ENCODE measurements at places on chromosomes 1 and 21. TPM values are rescaled to one million over a fixed set of nuclear protein-coding genes. Genes with fewer than 3 reads are reported as not detected.

Gene LDLRAD1
- 0.51 TPM for polyA plus RNA-seq

Gene HIVEP3
- 2.6 TPM for polyA plus RNA-seq

Gene TMCO2
- polyA plus RNA-seq, result not detected

Gene RAVER2
- polyA plus RNA-seq, result 41.7 TPM

GRCh38 chr1:248850124-248850523 lies 8.8 kb downstream of the ZNF692 start:
- no peak for DNase-seq

DNA sequence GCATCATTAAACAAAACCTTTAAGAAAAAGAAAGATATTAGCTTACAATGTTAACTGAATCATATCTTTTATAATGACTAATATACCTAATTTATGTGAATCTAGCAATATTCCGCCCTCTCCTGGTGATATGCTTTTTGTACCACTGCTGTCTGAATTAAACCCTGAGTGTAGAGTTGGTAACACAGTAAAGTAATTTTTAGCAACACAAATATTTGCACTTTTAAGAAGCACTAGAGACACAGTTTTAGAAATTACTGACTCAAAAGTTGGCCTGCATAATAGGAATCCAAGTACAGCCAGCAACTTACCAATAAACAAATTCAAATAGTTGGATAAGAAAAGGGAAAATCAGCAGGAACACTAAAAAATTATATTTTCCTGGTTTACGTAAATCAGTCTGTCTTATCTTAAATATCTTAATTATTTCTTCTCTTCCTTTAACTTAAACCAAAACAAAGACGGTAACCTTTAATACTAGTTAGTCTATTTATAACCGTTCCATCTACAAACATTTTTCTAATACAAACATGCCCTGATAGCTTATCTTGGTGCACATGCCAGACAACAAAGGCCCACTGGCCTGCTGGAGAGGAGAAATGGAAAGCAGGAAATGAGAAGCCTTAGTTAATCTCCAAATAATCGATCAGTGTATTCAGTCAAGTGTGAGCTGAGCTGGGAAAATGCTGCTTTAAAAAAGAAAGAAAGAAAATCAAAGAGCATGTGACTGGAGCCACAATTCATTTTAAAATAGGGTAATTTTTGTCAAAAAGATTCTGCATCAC lies 246.0 kb downstream of the RERE start:
- peak; percentile 41 for DNase-seq

DNA sequence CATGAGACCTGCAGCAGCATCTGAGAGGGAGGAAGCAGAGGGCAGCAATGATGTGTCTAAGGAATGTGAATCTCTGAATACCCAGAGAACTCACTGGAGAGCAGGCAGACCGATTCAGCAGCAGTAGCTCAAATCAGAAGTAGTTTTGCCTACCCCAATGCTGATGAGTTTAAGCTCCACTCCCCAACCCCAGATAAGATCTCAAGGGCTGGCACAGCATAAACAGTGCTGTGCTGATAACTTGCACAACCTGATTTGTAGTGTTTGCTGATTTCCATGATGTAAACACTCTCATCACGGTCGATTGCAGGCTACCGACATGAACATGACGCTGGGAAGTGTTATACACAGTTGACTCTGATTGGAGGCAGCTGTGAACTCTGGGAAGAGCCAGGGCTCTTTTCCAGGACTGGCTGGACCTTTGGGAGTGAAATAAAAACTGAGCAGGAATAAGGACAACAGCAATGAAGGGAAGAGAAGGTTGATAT lies 11.2 kb upstream of the HMGCS2 start:
- peak; percentile 62 for DNase-seq

GRCh38 chr1:247165674-247166073 lies 6.1 kb downstream of the ZNF124 start:
- no peak for DNase-seq

DNA sequence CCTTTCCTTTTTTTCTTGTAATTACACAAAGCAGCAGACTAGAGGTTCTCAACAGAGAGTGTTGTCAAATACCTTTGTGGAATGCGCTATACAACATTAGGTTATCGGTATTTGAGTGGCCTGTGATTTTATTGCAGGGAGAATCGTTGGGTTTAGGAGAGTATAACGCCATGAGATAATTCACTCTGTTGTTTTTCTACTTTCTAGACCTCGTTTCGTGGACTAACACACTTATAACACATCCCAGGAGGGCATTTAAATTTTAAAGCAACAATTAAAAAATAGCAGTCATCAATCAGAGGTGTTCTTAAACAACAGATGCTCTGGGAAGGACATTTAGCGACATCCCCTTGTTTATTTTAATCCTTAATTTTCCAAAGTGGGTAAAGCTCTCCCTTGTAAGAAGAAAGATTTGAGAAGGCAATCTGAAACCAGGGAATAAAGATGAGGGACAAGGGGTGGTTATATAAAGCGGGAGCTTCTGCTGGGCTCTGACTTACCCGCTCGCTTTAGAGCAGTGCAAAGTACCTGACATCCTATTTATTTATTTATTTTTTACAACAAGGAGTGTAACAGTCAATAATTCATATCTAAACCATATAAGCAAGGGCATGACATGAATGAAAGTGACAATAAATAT lies 4.9 kb downstream of the PBX1 start:
- DNase-seq, result no peak

DNA sequence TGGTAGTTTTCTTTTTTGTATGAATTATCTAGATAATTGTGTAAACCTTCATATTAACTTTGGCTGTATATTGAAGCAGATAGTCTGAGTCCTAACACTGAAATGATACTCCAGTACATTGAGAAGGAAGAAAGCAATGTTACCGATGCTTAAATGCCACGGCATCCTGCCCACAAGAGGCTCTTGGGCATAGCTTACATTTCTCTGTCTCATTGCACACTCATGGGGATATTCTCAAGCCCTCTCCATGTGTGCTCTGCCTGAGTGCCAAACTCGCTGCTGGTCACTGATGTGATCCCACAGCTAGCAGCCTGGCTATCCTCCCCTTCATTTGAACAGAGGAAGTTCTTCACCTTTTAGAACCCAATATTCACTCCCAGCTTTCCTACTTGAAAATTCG lies 179.4 kb downstream of the TGFB2 start:
- no peak for DNase-seq

DNA sequence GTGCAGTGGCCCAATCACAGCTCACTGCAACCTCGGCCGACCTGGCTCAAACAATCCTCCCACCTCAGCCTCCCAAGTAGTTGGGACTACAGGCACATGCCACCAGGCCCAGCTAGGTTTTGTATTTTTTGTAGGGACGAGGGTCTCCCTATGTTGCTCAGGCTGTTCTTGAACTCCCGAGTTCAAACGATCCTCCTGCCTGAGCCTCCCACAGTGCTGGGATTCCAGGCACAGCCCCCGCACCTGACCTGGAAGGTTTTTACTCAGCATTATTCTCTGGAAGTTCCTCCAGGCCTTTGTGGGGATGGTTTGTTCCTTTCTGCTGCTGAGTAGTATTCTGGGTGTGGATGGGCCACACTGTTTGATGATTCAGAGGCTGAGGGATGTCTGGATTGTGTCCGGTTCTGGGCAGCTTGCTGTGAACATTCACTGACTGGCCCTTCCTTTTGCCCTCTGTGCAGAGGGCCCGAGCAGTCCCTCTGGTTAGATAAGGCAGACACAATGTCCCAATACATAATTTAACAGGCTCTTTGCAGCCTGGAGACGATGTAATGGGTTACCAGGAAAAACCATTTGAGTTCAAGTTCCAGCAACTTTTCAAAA lies 6.0 kb upstream of the TRAPPC10 start:
- no peak for DNase-seq

- DNase-seq, result peak; percentile 77
Observed at GRCh38 chr1:29793101-29793546, 556.8 kb downstream of the PTPRU start.

DNA sequence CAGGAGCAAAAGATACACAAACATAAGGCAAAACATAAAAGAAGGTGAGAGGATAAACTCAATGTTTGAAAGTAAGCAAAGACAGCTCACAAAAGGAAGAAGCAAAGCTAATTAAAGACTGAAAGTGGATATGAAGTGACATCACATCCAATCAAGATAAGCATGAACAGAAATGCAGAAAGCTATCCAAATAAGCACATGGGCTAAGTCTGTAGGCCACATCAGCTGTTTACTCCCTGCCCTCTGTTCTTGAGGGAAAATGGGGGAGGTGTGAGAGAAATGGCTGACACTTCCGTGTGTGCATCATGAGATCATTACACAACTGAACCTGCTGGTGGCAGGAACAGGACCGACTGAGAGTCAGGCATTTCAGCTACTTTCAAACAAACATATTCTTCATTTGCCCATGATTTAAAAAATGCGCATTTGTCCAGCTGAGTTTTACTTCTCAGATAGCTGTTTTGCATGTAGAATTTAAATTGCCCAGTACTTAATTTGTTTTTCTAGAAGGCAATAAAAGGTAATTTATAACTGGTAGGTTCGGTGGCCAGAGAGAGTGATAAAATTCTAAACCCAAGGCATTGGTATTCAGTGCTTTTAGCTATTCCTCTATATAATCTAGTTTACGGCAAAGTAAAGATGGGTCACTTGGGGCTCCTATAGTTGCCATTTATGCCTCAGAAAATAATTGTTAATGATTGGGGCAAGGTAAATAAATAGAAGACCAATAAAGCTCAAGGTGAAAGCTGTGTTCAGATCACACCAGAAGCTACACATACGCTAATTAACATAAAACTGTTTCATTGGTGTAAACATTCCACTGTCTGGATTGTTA lies 27.2 kb upstream of the MAN1A2 start:
- peak; percentile 95 for DNase-seq

GRCh38 chr21:37407719-37408420 lies 41.3 kb downstream of the DYRK1A start:
- no peak for DNase-seq

DNA sequence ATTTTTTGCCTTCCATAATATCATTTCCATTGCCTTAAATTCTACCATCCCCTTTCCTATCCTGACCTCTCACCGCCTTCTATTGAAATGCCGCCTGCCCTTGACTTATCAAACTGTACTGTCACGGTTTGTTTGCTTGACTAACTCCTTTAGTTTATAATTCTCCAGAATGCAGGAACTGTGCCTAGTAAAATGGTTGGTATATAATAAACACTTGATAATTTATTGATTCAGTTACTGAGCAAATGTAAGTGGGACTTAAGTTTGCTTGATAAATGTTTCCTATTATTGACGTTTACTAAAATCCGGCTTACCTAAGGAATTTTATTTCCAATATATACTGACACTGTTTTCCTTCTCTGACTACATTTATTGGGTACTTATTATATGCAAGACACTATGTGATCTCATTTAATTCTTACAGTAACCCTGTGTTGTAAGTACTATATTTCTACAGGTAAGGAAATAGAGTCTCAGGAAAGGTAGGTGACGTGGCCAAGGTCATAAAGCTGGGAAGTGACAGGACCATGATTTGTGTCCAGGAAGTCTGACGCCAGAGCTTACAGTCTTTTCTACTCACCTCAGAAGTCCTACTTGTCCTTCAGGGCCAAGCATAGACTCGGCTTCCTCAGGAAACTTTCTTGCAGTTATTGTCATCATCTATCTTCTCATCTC lies 35.7 kb downstream of the DPT start:
- DNase-seq, result peak; percentile 18

GRCh38 chr1:94463056-94463764 lies 45.0 kb downstream of the ABCD3 start:
- no peak for DNase-seq

DNA sequence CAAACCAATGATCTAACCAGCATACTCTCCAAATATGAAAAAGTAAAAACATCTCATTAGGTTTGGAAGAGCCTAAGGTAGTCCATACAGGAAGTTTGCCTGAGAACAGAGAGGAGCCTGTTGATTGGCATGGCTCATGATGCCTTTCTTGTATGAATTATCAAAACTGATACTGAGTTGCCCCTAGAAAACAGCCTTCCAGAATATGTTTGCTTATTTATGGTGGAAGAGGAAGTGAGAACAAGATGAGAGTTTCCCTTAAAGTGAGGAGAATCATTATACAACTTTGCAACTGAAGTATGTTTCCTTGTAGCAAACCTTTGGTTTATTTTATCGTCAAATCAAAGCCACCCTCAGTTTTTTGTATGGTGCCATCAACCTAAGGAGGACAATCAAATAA lies 23.8 kb upstream of the KIAA1614 start:
- no peak for DNase-seq

GRCh38 chr1:25055324-25055780 lies 125.3 kb upstream of the RUNX3 start:
- no peak for DNase-seq

DNA sequence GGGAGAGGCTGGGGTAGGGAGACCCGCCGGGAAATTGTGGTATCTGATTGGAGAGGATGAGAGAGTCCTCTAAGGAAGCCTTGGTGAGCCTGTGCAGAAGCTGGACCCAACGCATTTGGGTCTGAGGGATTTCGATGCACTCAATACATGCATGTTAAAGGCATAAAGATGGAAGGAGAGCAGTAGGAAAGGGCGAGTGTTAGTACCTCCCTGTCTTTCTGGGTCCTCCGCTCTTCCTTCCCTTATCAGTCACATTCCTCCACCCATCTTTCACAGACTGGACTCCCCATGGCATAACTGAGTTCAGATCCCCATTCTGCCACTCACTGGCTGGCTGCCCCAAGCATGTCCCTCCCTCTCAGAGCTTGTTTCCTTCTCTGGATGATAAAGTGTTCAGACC lies 7.3 kb downstream of the RGS16 start:
- DNase-seq, result no peak

GRCh38 chr1:231418741-231419107 lies 3.4 kb downstream of the EGLN1 start:
- DNase-seq, result no peak

- no peak for DNase-seq
Observed at GRCh38 chr1:206687251-206687914, 2.7 kb downstream of the MAPKAPK2 start.

- no peak for DNase-seq
Observed at GRCh38 chr1:222182641-222183040, 365.3 kb downstream of the HHIPL2 start.
